ENCODE measurements at places on chromosomes 2 and 18. TPM values are rescaled to one million over a fixed set of nuclear protein-coding genes. Genes with fewer than 3 reads are reported as not detected.

KIAA2012 gene
- not detected for total RNA-seq

STEAP3 gene
- total RNA-seq, result 30.8 TPM

ROCK1 gene
- 40.8 TPM for total RNA-seq

CDH2 gene
- 0.25 TPM for total RNA-seq

NT5DC4 gene
- total RNA-seq, result 0.07 TPM

TUBA3E gene
- total RNA-seq, result not detected

SOX11 gene
- 3.4 TPM for total RNA-seq

ZNF396 gene
- 0.42 TPM for total RNA-seq

DIS3L2 gene
- 21.0 TPM for total RNA-seq

HOXD12 gene
- not detected for total RNA-seq

BMP10 gene
- not detected for total RNA-seq

ADAM23 gene
- 0.28 TPM for total RNA-seq
